ENCODE measurements at places on chromosomes 7 and 10.

DNA sequence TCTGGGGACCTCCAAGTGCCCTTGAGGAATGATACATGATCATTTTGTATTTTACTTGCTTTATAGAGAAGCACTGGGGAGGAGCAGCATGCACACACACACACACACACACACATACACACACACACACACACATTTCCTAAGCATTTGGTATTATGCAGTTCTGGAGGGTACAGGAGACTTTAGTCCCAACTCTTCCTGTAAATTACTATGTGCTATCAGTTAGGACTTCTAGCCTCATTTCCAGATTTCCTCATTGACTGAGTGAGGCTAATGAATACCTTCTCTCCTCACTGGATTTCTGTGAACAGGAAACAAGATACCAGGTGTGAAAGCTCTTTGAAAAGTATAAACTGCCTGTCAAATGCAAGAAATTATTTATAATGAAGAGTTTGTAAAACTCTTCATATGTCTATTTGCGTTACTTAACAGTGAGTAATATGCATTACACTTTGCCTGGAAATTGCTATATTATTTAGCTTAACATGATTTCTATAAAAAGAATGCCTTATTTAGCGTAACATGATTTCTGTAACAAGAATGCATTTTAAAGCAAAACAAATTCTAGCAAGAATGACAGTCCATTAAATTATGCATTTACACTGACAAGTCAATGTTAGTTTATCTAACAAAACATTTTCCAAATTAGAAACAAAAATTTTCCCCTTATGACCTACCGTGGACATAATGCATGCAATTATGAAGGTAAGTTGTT, 34.2 kb downstream of the ACTA2 start:
- no peak for DNase-seq

DNA sequence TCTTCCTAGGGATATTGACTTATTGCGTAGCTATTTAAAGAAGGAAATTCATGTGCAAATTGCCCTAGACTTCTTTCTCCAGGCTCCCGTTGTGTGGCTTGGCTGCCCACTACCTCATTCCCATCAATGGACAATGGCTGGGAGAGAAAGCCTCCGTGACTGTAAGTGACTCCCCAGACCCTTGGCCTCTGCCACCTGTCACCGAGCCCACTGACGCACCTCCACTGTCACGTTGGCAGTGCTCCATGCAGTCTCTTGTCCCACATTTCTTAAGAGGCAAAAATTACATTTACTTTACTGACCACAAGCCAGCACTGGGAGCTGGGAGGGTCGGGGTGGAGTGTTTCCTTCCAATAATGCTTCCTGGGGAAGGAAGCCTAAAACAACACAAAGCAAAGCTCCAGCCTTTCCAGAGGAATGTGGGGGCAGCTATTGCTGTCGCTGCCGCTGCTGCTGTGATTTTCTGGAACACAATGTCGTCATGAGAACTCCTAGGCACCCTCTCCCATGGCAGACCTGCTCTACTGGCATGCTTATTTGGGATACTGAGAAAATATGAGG, 89.7 kb upstream of the STEAP1B start:
- DNase-seq = no peak

- DNase-seq = no peak
Observed at GRCh38 chr7:12233175-12233574, 22.1 kb downstream of the TMEM106B start.

- DNase-seq = no peak
Observed at GRCh38 chr10:8444630-8445029, 390.1 kb downstream of the GATA3 start.

DNA sequence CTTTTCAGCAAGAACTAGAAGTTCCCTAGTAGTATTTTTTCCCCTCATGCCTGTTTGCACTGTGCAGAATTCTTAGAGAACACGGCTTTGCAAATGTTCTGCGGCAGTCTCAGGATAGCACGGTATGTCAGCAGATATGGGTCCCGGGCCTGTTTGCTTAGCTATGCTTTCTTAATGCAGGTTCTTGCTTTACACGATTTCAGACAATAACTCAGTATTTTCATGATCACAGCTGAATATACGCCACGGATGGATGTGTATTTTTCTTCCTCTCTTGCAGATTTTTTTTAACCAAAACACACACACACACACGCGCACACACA, 137.3 kb downstream of the HECW1 start:
- DNase-seq = no peak

GRCh38 chr10:118850418-118851061, 95.8 kb upstream of the CACUL1 start:
- DNase-seq = no peak

Measured in AG04450 (cell line).